ENCODE measurements at places on chromosomes 7 and 10.

DNA sequence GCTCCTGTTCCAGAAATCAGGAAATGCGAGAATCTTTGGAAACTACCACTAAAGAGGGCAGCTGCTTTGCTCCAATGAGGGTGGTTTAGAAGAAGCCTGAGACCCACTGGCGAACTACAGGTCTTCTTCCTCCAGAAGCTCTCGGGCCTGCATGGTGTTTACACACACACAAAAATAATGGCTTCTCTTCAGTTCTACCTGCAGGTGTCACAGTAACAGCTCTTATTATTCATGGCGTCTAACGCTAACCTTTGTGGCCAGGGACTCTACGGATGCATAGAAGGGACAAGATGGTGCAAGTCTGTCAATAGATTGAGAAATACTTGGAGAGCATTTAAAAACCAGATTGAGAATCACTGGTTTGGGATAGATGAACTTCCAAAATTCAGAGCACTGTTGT lies 22.4 kb downstream of the GPR141 start:
- no peak for DNase-seq

DNA sequence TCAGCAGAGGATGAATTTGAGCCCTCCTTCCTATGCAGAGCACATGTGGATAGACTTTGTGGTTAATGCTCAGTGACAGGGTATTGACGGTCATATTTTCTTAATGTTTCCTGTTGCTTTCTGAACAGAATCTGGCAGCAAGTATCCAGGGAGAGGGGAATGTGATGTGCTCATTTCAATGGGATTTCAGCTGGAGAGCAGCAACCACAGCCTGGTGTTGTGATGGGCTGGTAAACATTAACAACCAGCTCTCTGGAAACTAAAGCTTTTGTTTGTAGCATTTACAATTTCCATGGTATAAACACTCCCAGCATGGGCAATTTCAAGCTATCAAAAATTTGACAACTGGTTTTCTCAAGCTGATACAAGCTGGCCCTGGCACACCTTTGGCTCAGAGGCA lies 215.9 kb downstream of the SH2D4B start:
- DNase-seq = no peak

- no peak for DNase-seq
Measured at GRCh38 chr7:135454060-135454459, 55.8 kb downstream of the CNOT4 start.

GRCh38 chr10:71424496-71425194 lies 27.9 kb downstream of the CDH23 start:
- DNase-seq = no peak

DNA sequence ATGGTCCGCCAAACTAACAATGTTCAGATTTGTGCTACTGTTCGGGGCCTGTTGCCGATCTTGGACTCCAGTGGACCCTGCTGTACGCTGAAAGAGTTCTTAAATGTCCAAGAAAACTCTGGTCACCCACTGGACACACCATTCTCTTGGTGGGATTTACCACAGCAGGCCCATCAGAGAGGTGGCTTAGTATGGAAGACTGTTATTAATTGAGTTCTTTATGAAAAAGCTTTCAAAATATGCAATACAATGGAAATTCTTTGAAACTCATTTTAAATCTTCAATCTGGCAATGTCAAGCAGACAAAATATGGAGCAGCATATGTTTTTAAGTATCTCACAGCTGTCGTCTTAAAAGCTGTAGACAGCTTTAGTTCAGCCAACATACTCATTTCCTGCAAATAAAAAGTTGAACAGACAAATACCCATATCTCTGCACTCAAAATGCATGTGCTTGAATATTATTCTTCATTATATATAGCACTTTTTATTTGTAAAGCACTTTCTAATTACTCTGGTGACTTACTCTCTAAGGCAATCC lies 37.4 kb upstream of the GRM8 start:
- DNase-seq = peak; percentile 11

DNA sequence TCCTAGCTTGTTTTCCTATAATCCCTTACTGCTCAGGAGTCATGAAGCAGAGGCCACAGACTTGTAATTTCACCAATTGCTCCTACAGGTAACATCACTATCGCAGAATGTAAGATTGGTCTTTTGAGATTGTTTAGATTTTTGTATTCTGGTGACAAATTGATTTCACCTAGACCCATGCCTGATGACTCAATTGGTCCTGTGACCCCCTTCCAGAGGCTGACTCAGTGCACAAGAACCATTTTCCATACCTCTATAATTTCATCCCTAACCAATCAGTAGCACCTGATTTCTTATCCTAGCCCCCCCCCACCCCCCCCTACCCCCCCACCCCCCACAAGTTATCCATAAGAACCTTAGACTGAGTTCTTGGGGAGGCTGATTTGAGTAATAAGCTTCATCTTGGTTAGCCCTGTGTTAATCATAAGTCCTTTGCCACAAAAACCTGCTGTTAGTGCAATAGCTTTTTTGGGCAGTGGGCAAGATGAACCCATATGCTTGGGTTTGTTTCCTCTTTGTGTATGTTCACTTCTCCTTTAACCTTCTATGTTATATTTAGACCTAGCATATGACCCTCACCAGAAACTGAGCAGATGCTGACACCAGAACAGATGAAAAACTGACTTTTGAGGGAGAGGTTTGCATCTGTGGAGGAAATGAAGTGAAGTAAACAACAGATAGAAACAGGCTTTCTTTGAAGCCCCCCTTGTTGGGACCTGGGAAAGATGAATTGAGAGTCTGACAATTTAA lies 187.1 kb downstream of the KIF20B start:
- no peak for DNase-seq

DNA sequence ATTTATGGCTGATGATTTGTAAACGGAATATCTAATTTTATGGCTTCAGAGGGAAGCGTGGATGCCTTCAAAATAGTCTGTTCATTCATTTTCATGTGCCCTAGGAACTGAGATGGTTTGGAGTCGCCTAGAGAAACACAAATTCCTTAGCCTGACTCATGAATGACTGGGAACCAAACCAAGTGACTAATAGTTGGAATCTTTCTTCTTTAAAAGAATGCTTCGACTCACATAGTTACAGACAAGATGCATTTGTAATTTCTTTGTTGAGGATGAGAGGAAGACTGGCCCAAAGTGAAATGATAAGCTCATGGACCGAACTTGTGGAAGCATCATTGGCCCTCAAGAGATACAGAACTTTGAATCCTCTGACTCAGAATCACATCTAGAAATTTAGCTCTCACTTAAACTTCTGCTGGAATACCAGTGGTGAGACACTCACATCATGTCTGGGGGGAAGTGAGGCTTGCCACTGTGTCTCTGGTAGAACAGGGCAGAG lies 1107.2 kb downstream of the NRG3 start:
- no peak for DNase-seq

GRCh38 chr10:14271621-14272020 lies 59.1 kb downstream of the FRMD4A start:
- DNase-seq = no peak

DNA sequence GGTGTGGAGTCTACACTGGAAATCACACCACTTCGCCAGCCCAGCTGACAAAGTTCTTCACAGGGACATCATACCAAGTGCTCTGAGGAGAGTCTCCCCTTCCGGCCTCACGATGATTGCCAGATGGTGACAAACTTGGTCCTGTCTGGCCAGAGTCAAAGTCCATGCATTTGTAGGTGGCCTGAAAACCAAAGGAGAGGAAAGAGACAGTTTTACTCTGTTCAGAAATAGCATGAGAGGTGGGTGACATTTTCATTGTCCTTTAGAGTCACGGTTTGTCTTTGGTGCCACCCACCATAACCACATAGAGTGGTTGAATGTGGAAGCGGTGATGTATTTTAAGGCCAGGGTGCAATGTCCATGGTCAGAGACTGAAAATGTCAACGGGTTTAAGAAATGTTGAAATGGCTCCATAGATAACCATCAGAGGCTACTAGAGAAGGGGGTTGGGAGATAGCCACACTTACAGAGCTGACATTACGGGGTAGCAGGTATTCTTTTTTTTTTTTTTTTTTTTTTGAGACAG lies 33.0 kb downstream of the BTBD16 start:
- DNase-seq = no peak

DNA sequence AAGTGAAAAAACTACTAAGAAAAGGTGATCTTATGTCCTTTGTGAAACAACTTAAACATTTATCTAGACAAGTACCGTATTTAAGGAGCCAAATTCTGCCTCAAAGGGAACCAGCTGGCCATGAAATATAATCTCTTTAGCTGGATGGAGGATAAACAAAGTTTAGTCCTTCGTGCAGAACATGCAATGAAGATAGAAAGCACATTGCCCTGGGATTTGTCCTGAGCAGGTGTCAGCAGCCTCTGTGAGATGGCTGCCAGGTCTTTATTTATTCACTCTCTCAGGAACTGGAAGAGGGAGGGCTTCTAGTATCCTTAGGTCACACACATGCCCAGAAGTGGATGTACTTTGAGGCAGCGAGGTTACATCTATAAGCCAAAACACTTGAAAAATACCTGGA lies 57.4 kb upstream of the CASD1 start:
- DNase-seq = no peak

GRCh38 chr10:114163062-114163461 lies 10.9 kb downstream of the CCDC186 start:
- DNase-seq = no peak

- no peak for DNase-seq
Measured at GRCh38 chr10:16348891-16349290, 87.9 kb upstream of the PTER start.

- no peak for DNase-seq
Measured at GRCh38 chr10:43801626-43802025, 152.9 kb upstream of the ZNF32 start.

- no peak for DNase-seq
Measured at GRCh38 chr10:36003688-36004087, 361.6 kb upstream of the FZD8 start.

DNA sequence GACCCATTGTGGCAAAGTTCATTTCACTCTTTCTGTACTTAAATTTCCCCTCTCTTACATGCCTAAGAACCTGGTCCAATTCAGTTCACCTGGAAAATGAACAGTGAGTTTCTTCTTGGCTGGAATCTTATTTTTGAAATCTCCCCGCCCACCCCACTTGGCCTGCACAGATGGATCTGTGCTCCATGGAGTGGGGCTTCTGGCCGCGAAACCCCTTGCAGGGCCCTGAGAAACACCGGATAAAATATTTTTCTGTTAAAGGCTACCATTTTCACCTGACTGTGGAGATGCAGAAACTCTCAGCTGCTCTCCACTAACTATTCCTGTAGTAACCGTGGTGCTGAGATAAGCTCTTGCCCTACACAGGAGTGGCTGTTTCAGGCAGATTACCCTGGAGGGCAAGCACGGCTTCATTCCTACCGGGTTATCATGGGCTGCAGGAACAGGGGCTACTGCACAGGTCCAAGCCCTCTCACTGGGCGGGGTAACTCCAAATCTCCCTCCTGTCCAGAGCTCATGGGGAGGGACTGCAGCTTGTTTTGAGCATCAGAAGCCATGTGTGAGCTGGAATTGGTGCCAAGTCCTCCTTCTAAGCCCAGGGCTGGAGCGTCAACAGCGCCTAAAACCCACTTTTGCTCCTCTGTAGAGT lies 118.9 kb downstream of the PRPF18 start:
- peak; percentile 64 for DNase-seq

- no peak for DNase-seq
Measured at GRCh38 chr10:133353202-133353959, 4.4 kb downstream of the FUOM start.

- DNase-seq = no peak
Measured at GRCh38 chr10:13390604-13391522, 42.8 kb upstream of the SEPHS1 start.

DNA sequence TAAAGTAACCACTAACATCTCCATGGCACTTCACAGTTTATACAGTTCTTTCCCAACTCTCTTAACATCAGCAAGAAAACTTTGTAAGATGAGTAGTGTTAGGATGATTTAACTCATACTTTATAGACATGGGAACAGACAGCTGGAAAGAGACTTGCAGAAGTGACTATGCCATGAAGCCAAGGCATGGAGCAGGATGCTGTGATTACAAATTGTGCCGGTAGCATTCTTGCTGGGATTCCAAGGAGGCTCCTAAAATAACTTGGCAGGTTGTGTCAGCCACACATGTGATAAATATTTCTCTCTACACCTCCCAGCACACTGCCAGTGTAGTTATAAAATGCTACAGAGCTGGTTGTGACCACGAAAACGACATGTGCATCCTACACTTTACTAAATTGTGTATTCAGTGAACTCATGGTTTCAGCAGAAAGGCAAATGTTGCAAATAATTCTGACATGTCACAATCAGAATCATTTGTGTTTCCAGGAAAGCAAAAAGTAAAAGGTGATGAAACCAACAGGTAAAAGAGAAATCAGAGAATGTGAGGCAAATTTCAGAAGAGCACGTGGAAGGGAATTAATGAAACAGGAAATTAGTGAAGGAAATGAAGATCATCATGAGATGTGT lies 5.6 kb upstream of the CYP3A4 start:
- DNase-seq = no peak

GRCh38 chr10:22445495-22445894 lies 100.2 kb downstream of the SPAG6 start:
- no peak for DNase-seq

DNA sequence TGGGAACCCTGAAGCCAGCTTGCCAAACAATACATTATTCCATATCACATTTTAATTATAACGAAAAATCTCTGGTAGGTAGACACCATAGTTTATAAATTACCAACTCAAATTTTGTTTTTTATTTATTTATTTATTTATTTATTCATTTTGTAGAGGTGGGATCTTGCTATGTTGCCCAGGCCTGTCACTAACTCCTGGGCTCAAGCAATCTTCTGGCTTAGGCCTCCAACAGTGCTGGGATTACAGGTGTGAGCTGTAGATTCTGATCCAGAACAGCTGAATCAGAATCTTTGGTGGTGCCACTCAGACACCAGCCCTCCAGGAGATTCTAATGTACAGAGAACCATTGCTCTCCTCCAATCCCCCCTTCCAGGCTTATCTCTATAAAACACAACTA lies 1.7 kb downstream of the PON2 start:
- DNase-seq = no peak

Data from lung (tissue), 17 donors.